Activated gamma-delta T cell treated with Interleukin-2 at 50 U/mL for 16 hours (primary cell): ENCODE measurements at places on chromosomes 13 and 19.

- DNase-seq = no peak
These were observed 30.6 kb downstream of the DPF1 start for GRCh38 chr19:38193445-38193844.

DNA sequence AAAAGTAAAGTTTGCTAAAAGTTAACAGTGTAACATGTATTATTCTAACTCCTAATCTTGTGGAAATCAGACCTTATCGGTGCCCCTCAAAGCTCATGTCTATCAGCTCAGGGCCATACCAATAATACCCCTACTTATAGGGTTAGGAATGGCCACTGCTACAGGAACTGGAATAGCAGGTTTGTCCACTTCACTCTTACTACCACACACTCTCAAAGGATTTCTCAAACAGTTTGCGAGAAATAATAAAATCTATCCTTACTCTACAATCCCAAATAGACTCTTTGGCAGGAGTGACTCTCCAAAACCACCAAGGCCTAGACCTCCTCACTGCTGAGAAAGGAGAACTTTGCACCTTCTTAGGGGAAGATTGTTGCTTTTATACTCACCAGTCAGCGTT lies 1677.7 kb downstream of the OLFM4 start:
- DNase-seq = no peak

DNA sequence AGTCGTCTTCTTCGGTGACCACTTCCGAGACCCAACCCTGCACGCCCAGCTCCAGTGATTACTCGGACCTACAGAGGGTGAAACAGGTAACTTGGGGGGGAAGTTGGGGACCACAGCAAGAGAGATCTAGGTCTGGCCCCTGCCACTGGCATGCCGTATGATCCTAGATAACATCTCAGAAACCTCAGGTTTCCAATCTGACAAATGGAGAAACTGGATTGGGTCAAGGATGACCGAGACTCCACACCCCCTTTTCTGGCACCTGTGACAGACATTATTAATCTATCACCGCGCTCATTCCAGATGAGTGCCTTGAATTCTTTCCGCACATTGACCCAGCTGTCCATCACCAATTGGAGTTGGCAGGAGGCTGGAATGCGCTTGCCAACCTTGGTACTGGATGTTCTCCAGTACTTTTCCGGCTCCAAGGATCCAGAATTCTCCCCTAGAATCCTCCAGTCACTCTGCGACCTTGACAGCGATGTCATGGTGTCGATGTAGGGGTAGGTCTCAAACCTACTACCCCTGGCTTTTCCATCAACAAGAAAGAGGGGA lies 17.4 kb downstream of the VASP start:
- DNase-seq = no peak

DNA sequence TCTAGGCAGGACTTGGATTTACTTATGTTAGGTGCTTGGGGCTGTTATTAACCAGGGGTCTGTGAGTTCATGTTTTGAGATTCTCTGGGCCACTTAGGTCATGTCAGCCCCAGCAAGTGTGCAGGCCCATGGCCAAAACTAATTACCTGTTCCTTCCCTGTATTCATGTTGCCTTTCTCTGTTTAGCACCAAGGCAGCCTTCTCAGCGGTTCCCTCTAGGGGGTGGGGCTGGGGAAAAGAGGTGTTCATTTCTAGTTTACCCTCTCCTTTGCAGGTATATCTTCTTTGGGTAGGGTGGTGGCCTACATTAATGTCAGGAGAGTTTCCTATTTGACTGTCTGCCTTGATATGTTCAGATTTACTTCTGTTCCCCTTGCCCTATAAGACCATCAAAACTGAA lies 61.7 kb downstream of the PDS5B start:
- DNase-seq = no peak

DNA sequence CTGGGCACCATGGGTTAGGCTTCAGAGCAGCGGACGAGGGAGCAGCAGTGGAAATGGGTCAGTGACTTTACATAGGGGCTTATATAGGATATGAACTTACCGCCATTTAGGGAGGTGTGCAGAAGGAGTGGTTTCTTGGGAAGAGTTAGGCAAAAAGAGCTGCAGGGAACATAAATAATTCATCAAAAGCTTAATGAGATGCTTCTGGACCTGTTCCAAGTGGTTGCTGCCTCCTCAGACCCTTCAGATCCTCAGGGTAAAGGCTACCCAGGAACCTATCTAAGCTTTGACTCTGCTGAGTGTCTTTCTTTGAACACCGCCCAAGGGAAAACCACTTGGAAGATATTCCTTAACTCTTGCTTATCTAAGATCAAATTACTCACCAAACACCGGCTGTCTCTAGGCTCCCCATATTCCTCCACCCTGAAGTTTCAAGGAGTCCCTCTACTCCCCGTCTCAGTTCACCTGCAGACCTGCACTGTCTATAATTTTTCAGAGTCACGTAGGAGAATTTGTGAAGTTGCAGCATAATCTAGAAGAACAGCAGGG lies at the start of gene IGFL4:
Gene IGFL4, minus strand, starts transcription at position 51 of the 549 bp plus-strand sequence. Its CDS starts 40 bp downstream, at position 11.
- DNase-seq = no peak

- no peak for DNase-seq
These were observed 5.9 kb upstream of the CIRBP start for GRCh38 chr19:1263188-1263587.

DNA sequence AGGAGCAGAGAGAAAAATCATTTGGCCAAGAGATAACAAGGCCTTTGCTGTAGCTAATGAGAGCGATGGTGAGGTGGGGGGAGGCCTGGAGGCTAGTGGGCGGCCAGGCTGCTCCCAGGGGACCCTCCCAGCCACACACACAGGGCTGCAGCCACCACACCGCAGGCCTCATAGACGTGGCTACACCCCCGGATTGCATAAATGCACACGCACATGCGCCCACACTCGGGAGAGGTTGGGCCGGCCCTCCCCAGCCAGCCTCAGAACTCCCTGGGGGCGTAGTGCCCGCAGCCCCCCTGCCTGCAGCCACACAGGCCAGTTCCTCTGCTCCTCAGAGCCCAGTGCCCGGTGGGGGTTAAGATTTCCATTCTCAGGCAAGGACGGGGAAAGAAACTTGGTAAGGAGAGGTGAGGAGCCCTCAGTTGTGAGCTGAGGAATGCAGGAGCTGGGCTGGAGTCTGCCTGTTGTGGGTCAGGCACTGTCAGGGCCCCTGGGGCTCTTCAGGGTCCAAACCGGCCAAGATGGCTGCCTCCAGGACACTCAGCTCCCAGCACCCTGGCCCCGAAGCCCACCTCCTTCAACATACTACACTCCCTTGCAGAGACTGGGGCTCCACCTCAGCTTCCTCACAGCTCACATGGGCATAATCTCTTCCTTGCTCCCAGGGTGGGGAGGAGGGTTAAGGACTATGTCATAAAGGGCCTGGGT lies 8.0 kb downstream of the PTH2 start:
- no peak for DNase-seq

GRCh38 chr13:94623316-94623715 lies 21.7 kb downstream of the GPR180 start:
- no peak for DNase-seq

DNA sequence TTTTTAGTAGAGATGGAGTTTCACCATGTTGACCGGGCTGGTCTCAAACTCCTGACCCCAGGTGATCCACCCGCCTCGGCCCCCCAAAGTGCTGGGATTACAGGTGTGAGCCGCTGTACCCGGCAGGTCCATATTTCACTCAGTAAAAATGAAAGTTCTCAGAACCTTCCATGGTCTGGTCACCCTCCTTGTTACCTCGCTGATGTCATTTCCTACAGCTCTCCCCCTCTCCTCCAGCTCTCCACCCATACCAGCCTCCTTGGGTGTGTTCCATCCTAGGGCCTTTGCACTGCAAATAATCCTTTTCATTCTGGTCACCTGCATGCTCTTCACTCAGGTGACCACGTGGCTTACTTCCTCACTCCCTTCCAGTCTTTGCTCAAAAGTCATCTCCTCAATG lies 78.2 kb upstream of the TNFSF11 start:
- no peak for DNase-seq

GRCh38 chr13:51797664-51798488 lies 6.1 kb downstream of the DHRS12 start:
- peak; percentile 44 for DNase-seq

GRCh38 chr13:46953941-46954340 lies 57.1 kb upstream of the HTR2A start:
- no peak for DNase-seq

GRCh38 chr19:46016426-46017094 lies 6.3 kb downstream of the PGLYRP1 start:
- peak; percentile 78 for DNase-seq

GRCh38 chr13:28171266-28171665 lies 32.9 kb downstream of the PAN3 start:
- DNase-seq = no peak

DNA sequence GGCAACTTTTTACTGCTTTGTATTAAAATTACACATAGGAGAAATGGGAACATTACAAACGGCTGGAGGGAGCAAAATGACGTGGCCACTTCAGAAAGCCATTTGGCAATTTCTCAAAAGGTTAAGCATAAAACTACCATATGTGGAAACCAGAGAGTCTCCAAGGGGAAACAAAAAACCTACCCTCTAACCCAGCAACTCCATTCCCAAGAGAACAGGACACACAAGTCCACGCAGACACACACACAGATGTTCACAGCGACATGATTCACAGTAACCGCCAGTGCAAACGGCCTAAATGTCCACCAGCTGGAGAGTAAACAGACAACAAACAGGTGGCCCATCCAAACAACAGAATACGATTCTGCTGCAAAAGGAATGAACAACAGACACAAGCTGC lies 37.2 kb downstream of the STK24 start:
- no peak for DNase-seq

GRCh38 chr13:71516521-71516920 lies 350.5 kb downstream of the DACH1 start:
- no peak for DNase-seq

DNA sequence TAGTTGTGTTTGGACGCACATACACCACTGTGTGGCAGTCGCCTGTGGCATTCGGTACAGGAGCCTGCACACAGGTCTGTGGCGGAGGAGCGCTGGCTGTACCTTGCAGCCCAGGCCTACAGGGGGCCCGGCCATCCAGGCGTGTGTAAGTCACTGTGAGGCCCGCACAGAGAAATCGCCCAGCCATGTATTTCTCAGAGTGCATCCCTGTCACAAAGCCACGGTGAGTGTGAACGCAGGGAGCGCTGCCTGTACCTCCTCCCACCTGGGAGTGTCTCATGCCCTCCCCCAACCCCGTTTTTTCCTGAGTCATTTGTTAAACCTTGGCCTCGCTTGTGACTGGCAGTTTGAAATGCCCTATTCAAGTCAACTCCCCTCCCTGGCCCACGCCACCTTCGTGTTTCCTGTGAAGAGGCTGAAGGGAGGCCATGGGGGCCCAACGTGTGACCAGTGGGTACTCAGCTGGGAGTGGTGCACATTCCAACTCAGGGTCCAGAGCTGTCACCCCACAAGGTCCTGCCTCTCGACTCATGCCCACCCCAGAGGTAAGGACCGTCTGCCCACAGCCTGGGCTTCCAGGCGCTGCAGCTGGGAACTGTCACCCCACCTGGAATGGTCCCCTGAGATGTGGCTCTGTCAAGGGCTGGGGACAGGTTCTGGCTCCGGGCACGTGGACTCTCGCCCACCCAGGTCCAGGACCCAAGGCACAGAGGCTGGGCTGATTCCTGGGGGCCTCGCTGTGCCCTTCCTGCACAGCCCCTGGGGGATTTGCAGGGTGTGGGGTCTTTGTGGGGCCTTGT lies 11.6 kb upstream of the RASA3 start:
- DNase-seq = peak; percentile 54

DNA sequence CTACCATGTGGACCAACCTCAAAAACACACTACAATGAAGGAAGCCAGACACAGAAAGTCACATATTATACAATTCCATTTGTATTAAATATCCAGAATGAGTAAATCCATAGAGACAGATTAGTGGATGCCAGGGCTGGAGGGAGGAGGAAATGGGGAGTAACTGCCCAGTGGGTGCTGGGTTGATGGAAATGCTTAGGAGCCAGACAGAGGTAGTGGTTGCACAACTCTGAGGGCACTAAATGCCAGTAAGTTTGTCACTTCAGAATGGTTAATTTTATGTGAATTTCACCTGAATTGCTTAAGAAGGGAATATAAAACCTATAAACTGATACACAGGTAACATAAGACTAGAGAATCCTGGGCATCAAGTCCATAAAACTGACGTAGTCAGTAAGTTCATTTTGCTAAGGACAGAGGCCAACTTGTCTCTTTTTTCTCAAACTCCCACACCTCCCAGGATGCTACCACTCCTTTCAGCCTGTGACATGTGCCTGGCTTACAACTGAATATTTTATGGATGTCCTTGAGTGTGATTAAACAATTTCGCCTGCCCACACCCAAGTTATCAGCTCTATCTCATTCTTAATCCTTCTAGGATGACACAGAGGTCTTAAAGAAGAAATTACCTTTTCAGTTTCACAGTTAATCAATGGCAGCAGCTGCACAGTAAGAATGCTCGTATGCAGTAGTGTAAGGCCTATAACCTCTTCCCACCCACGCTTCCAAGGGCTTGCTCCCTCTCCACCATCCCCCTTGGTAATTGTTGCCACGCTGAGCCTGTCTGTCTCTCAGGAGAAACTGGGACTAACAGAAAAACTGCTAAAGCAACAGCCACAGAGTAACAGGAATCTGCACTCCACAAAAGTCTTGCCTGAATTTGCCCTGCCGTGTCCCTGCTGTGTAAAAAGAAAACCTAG lies 5.9 kb upstream of the MLNR start:
- no peak for DNase-seq

DNA sequence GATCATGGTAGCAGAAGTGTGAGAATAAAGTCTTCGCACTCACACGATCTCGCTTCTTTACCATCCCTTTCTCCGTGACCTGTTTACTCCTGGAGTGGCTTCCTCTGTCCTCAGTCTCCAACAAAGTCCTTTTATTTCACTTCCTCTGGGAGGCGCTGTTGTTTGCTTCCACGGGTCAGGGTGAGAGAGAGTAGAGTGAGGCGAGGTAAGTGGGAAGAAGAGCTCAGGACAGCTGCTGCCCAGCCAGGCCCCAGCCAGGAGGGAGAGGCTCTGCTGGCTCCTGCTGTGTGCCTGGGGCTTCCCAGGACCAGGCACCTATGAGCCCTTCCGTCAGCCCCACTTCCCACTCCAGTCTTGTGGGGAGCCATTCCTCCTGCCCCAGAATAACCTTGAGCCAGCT lies 242.1 kb downstream of the FGF9 start:
- no peak for DNase-seq

GRCh38 chr13:111881700-111882099 lies 185.2 kb upstream of the SOX1 start:
- DNase-seq = no peak

DNA sequence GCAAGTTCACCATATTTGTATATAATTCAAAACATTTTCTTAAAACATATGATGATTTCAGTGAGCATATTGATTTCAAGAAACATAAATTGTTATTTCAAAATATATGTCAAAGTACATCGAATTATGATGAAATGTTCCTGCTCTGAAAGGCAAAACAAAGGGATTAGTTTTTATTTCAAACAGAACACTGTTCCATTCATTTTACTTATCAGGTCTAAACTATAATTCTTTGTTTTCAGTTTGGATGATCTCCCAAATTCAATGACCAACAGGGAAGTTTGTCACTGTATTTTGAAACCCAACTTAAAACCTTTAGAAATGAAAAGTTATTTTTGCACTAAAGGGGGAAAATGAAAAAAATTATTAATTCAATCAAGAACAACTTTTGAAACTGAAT lies 610.2 kb downstream of the SLITRK1 start:
- no peak for DNase-seq
